ENCODE measurements at places on chromosomes 11 and 22.

- DNase-seq, result no peak
These were observed 8.0 kb upstream of the LIN7C start for GRCh38 chr11:27514558-27514957.

GRCh38 chr22:42347281-42347824 is 76.9 kb upstream of the TCF20 start:
- DNase-seq, result no peak

GRCh38 chr22:25139062-25139461 is 60.6 kb upstream of the CRYBB3 start:
- DNase-seq, result no peak

DNA sequence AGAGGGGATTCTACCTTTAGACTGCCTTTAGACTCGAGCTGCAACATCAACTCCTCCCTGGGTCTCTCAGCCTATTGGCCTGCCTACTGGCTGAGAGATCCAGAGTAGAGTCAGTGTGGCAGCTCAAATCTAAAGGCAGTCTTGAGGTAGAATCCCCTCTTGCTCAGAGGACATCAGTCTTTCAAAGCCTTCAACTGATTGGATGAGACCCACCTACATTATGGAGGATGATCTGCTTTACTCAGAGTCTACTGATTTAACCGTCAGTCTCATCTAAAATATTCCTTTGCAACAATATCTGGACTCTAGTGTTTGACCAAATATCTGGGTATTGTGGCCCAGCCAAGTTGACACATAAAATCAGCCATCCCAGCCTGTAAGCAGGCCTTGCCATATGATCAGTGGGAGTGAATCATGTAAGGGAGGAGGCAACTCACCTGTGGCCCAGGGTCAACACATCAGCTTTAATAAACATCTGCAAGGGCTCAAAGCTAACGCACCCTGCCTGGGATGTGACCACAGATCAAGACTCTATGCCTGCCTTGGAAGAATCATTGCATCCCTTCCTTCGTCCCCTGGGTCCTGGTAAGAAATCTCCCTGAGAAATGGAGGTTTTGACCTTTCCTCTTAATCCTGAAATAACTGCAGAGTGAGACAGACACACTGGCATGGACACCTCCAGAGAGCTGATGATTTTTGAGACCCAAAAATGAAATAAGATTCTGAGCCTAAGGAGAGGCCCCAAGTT is 198.0 kb downstream of the DBX1 start:
- DNase-seq, result no peak

- DNase-seq, result no peak
These were observed 328.8 kb downstream of the TBC1D22A start for GRCh38 chr22:47091246-47091651.

- no peak for DNase-seq
These were observed 7.9 kb downstream of the NCAPD3 start for GRCh38 chr11:134215836-134216235.

- DNase-seq, result no peak
These were observed 19.8 kb upstream of the ABCC8 start for GRCh38 chr11:17496406-17496805.

DNA sequence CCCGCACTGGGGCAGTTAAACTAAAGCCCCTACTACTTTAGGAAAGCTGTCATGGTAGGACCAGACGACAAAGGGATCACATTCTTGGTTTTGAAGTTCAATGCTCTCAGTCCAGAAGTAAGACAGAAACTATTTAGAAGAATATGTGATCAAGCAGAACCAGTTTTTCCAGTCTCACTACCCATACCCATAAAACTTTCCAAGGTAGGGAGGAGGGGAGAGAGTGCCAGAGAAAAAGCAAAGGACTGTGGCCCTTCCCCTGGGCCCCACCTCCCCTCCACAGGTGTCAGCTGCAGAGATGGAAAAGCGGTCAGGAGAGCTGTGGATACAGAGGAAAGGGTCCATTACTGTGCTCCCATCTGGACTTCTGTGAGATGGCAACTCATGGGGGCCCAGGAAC is 587.1 kb downstream of the SOX6 start:
- DNase-seq, result no peak

GRCh38 chr11:102966011-102966410 is 10.5 kb upstream of the MMP13 start:
- DNase-seq, result no peak

- DNase-seq, result no peak
These were observed 37.9 kb downstream of the B3GAT1 start for GRCh38 chr11:134374171-134374570.

GRCh38 chr11:128305588-128305987 is 281.8 kb downstream of the ETS1 start:
- DNase-seq, result no peak

DNA sequence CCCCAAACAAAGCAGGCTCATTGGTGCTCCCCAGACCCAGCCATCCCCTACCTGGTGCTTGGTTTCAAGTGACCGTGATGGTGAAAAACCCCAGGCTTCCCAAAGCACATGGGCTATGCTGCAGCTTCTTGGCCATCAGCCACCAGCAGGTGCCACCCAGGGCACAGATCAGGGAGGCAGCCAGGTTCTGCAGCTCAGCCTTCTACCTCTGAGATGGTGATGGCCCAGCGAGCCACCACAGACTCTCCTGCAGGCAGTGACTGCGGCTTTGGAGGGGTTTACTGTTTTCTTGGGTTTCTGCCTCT is 70.0 kb upstream of the ALX4 start:
- no peak for DNase-seq

DNA sequence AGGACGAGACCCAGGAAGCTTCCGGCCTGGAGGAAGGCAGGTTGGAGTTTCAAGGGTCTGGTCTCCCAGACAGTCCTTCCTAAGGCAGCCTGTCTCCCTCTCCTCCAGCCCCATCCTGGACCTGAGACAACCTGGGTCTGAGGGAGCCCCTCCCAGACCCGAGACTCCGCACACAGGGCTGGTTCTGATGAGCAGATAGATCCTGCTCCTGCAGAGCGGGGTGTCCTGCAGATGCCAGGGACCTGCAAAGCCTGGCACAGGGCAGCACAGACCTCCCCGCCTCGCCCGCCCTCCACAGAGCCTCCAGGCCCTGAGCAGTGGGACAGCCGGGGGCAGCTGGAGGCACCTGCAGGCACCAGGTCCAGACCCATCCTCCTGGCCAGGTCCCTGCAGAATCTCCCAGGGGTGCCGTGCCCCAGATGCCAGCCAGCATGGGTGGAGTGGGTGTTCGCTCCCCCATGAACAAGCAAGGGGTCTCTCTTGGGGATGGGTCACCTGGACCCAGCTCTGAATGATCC is 7.8 kb downstream of the PIM3 start:
- DNase-seq, result no peak

- DNase-seq, result no peak
These were observed 12.7 kb upstream of the CHORDC1 start for GRCh38 chr11:90235526-90235925.

GRCh38 chr11:73359930-73360742 is 16.1 kb upstream of the RELT start:
- no peak for DNase-seq

DNA sequence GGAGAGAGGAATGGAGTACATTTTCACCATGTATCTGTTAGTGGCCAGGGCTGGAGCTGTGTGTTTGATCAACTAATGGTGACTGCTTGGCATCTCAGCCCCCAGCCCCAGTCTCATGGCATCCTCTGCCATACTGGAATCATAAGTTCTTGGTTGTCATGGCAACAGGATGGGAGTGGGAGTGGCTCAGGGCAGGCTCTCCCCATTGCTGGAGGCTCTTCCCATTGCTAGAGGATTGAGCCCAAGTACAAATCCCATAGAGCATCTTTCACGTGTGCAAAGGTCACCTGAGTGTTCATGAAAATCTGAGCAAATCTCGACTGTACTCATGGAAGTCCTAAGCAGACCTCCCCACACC is 14.9 kb downstream of the DNAJB13 start:
- no peak for DNase-seq

- DNase-seq, result no peak
These were observed 164.7 kb upstream of the B3GAT1 start for GRCh38 chr11:134576721-134577171.

GRCh38 chr11:60937144-60937527 is 12.9 kb downstream of the TMEM132A start:
- DNase-seq, result no peak

DNA sequence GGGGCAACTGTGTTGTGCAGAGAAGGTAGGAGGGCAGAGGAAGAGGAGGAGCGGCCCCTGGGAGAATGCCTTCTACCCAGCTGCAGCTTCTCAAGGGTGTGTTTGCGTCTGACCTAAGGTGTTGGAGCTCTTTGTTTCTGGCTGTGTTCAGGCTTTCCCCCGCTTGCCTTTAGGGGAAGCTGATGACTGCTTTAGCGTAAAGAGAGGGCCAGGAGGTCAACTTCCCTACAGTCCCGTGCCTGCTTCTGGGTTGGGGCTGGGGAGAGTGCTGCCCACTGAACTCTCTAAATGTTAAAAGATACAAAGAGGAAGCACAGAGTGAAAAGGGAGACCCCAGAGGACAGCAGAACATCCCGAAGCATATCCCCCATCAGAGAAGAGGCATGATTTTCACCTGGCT is 99.2 kb downstream of the PTPRJ start:
- DNase-seq, result no peak

DNA sequence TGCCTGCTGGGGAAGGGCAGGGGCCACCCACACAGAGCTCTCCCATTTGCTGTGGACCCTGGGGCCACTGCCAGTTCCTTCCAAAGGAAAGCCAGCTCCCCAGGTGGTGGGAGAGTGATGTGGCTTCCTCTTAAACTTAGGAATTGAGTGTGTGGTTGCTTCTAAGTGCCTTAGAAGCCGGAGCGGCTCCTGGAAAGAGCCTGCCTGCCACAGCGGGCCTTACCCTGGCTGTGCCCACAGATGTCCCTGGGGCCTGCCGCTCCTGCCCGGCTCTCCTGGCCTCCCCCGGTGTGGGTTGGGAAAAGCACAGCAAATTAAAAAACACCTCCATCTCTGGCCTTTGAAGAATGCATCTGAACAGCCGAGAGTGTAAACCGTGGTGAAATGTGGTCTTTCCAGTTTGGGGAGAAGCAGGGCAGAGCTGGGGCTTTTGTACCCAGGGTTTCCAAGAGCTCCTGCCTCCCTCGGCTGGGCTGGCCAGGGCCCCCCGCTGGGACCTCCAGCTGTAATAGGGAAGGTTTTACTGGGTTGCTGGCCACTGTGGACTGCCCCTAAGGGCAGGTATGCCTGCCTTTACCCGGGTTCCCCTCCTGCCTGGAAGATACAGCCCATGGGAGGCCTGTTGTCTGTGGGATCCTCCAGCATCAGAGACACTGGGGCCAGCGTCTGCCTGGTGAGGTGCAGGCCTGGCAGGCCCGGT is 30.2 kb downstream of the LRP5 start:
- DNase-seq, result no peak

DNA sequence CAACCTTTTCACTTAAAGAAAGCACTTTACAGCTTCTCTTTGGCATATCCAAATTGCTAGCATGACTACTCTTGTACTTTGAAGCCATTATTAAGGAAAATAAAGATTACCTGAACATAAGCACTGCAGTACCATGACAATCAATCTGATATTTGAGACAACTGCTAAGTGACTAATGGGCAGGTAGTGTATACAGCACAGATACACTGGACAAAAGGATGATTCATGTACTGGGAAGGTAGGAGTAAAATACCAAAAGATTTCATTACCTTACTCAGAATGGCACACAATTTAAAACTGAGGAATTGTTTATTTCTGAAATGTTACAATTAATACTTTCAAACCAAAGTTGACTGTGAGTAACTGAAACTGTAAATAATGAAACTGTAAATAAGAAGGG is 1054.3 kb upstream of the TENM4 start:
- no peak for DNase-seq

GRCh38 chr11:59520741-59521140 is 9.4 kb downstream of the OR4D9 start:
- DNase-seq, result no peak

GRCh38 chr22:22927196-22927887 is 39.7 kb downstream of the IGLL5 start:
- no peak for DNase-seq

DNA sequence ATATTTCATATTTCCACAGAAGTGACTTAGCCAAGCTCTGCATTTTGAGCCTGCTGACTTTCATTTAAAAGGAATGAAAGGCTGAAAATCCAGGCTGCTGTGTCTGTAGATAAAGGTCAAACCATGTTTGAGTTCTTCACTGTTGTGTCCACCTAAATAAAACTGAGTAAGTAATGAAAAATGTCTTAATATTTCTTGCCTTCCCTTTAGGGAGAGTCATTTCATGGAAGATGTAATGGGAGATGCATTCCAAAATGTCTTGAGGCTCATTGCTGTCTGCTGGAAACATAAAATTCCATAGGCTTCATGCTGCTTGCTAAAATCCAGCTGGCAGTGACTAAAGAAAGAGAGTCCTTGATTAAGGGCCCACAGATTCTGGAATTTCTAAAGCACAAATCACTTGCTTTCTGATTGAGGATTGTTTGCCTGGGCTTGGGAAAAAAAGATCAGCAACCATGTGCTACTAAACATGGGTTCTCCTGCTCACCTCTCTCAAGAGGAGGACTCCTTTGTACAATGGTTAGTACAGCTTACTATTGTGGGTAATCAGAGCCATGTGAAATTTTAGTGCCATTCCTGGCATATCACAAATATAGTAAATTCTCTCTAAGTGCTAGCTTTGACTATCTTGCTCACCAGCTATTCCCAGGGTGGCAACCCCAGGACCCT is 56.9 kb downstream of the PANX1 start:
- DNase-seq, result no peak

Data from liver (tissue), 10 donors.